Esophagus squamous epithelium (tissue), 5 donors: ENCODE measurements at places on chromosomes 3 and 15. TPM values are rescaled to one million over a fixed set of nuclear protein-coding genes. Genes with fewer than 3 reads are reported as not detected.

Gene CMTM7
- total RNA-seq: 3.0 TPM

Gene NANOGP8
- 0.95 TPM for total RNA-seq

Gene CHAC1
- 0.76 TPM for total RNA-seq

Gene NTRK3
- 2.7 TPM for total RNA-seq

Gene CTXND1
- total RNA-seq: not detected

Gene TIMP4
- total RNA-seq: 8.6 TPM

Gene SECISBP2L
- total RNA-seq: 15.1 TPM

Gene ABHD17C
- 18.7 TPM for total RNA-seq

Gene PLSCR1
- total RNA-seq: 51.1 TPM

Gene PLSCR4
- total RNA-seq: 18.6 TPM

DNA sequence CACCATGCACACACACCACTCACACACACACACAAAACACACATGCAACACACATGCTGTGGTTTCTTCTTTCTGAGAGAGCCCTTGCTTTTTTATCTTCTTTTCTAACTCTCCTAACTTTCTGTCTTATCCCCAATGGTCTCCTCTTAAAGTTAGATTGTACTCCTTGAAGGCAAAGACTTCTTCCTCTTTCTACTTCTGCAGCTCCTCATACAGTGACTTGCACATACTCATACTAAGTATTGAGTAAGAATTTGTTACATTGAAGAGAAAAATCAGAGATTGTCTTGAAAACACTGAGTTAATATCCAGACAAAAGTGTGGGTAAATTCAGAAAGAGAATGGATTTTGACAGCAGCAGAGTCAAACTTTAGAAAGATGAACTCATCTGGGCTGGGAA, 64.4 kb downstream of the GTPBP8 start:
- H3K4me3 ChIP-seq: no peak overlapping the region
- H3K27ac ChIP-seq: no peak overlapping the region
- H3K4me1 ChIP-seq: no peaks in the 10 kb centered on the region
- DNase-seq: no peak
- H3K36me3 ChIP-seq: no peaks in the 10 kb centered on the region

- H3K4me3 ChIP-seq: no peak overlapping the region
- no peak overlapping the region for H3K27ac ChIP-seq
- H3K36me3 ChIP-seq: no peaks in the 10 kb centered on the region
- H3K4me1 ChIP-seq: no peaks in the 10 kb centered on the region
- no peaks in the 10 kb centered on the region for H3K27me3 ChIP-seq
These were observed 162.7 kb upstream of the AGTR1 start for GRCh38 chr3:148535001-148535400.

DNA sequence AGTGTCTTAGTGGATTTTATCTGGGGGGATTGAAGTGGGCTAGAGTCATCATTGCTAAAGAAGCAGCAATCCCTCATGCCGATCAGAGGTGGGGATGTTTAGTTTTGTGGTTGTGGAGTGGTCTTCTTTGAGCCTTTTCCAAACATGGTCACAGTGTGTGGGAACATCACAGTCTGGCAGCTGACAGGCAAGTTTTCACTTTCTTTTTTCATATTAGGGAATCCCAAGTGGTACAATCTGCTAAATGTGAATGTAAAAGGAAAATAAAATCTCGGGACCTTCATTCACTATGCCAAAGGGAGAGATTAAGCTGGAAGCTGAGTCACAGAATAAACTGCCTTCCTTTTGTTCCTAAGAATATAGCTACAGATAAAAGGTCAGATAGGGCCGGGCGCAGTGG, 10.4 kb upstream of the CX3CR1 start:
- H3K36me3 ChIP-seq: no peaks in the 10 kb centered on the region
- peaks cover 8% of the 10 kb centered on the region for H3K4me1 ChIP-seq
- no peaks in the 10 kb centered on the region for H3K27me3 ChIP-seq
- no peak overlapping the region for H3K4me3 ChIP-seq

DNA sequence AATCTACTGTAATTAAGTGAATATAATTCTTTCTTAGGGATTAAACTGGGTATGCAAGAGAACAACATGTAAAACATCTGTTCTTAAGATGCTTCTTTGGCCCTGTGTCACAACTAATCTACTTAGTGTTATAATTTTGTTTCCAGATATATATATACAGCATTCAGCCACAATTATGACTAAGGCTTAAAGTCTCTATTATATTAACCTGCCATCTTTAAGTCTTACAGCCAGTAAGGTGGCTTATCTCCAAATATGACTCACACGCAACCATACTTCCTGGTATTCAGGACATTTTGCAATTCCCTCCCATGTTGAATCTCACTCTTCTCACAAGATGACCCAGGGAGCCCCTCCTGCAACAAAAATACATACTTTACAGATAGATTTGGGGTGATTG, 6.6 kb upstream of the KBTBD8 start:
- H3K36me3 ChIP-seq: no peaks in the 10 kb centered on the region
- H3K27me3 ChIP-seq: no peaks in the 10 kb centered on the region
- no peak overlapping the region for H3K4me3 ChIP-seq
- no peak for DNase-seq
- H3K27ac ChIP-seq: no peak overlapping the region

DNA sequence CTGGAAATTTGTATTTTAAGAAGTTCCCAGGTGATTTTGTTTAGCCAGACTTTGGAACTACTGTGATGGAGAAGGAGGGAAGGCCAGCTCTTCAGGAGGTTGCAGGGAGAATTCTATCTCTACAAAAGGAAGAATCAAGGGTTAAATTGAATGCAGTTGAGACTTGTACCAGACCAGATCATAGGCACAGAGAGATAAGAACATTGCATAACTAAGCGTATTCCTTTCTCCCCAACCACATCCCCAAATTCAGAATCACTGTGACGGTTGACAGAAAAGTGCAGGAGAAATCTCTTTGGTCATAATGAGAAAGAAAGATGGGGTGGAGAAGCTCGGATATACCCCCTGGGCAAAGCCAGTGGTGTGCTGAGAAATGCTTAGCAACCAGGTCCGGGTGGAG, 7.2 kb downstream of the PLD1 start:
- DNase-seq: no peak
- no peaks in the 10 kb centered on the region for H3K27me3 ChIP-seq
- no peaks in the 10 kb centered on the region for H3K36me3 ChIP-seq
- no peak overlapping the region for H3K4me3 ChIP-seq

DNA sequence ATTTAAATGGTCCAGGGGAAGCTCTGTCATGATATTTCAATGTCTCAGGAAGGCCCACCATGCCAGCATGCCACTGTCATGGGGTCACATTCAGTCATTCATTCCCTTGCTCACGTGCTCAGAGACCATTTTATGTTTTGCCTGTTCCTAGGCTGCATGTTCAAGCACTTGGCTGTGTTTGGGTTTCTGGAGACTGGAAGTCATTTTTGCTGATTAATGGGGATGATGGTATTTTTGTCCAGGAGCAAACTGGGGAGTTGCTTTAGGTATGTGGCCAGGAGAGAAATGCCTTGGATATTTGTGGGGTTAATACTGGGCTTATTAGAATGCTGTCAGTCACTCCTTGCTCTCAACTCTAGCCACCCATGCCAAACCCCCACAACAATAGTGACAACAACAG, 303.5 kb downstream of the PTPRG start:
- no peaks in the 10 kb centered on the region for H3K4me1 ChIP-seq
- no peaks in the 10 kb centered on the region for H3K36me3 ChIP-seq
- H3K27ac ChIP-seq: no peak overlapping the region
- no peak for DNase-seq

DNA sequence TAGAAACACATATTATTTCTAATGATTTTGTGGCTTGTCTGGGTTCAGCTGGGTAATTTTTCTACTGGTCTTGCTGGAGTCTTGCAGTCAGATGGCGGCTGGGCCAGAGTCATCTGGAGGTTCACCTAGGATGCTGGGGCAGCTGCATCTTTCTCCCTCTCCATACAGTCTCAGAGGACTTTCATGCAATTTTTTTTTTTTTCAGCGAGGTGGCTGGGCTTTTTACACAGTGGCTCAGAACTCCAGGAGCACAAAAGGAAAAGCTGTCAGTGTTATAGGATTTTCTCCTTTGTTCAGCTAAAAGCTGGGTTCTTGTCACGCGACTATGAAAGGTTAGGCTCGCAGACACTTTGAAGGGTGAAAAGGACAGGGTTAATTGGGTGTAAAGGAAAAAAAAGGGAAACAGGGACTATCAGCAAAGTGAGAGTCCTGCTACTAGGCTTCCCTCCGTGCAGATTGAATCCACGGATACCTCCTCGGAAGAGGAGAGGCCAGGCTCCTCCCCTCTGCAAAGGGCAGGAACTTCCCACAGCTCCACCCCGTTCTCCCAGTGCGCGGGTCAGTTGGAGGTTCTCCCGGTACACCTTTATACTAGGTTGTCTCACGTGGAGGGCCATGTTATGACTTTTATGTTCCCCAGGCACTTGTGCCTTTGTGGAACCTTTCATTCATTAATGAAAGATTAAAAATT, 44.3 kb downstream of the ADGRG7 start:
- DNase-seq: no peak
- H3K36me3 ChIP-seq: no peaks in the 10 kb centered on the region
- no peak overlapping the region for H3K27ac ChIP-seq
- H3K27me3 ChIP-seq: no peaks in the 10 kb centered on the region
- no peak overlapping the region for H3K4me3 ChIP-seq
- peaks cover 8% of the 10 kb centered on the region for H3K4me1 ChIP-seq

- DNase-seq: no peak
- no peaks in the 10 kb centered on the region for H3K27me3 ChIP-seq
- H3K36me3 ChIP-seq: no peaks in the 10 kb centered on the region
- no peaks in the 10 kb centered on the region for H3K4me1 ChIP-seq
- H3K4me3 ChIP-seq: no peak overlapping the region
These were observed 343.9 kb downstream of the GRM7 start for GRCh38 chr3:7204848-7205156.

GRCh38 chr3:160748787-160749186, 7.2 kb upstream of the PPM1L start:
- no peak overlapping the region for H3K4me3 ChIP-seq
- H3K27me3 ChIP-seq: no peaks in the 10 kb centered on the region
- no peak overlapping the region for H3K27ac ChIP-seq
- no peaks in the 10 kb centered on the region for H3K36me3 ChIP-seq
- no peak for DNase-seq
- peaks cover under 1% of the 10 kb centered on the region for H3K4me1 ChIP-seq

- DNase-seq: no peak
- no peaks in the 10 kb centered on the region for H3K4me1 ChIP-seq
- H3K27me3 ChIP-seq: no peaks in the 10 kb centered on the region
- H3K36me3 ChIP-seq: no peaks in the 10 kb centered on the region
- H3K27ac ChIP-seq: no peak overlapping the region
These were observed 8.0 kb upstream of the RAD54L2 start for GRCh38 chr3:51530485-51530884.

DNA sequence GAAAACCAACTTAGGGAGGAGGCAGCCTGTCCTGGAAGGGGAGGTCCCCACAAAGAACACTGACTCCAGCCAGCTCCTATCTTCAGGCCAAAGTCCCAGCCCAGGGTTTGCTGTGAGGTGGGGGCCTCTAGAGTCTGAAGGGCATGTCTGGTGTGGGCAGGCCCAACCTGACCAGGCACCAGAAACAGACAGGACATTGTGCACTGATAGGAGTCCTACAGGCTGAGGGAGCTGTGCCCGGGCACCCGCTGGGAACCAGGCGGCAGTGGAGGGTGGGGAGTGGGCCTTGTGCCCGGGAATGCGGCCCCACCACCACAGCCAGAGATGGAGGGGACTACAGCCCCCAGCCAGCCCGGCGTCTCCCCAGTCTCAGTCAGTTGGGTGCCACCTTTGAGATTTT, 161.4 kb downstream of the WNT7A start:
- H3K27ac ChIP-seq: no peak overlapping the region
- H3K36me3 ChIP-seq: no peaks in the 10 kb centered on the region
- no peak for DNase-seq
- no peak overlapping the region for H3K4me3 ChIP-seq

DNA sequence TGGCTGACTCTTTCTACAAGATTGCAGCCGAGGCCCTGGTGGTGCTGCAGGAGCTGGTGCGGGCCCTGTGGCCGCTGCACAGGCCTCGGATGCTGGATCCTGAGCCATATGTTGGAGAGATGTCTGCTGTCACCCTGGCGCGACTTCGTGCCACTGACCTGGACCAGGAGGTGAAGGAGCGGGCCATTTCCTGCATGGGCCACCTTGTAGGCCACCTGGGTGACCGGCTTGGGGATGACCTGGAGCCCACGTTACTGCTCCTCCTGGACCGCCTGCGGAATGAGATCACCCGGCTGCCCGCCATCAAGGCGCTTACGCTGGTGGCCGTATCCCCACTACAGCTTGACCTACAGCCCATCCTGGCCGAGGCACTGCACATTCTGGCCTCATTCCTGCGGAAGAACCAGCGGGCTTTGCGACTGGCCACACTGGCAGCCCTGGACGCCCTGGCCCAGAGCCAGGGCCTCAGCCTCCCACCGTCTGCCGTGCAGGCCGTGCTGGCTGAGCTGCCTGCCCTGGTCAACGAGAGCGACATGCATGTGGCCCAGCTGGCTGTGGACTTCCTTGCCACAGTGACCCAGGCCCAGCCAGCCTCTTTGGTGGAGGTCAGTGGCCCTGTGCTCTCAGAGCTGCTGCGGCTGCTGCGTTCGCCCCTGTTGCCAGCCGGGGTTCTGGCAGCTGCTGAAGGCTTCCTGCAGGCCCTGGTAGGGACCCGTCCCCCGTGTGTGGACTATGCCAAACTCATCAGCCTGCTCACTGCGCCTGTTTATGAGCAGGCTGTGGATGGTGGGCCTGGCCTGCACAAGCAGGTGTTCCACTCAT, 20.3 kb downstream of the CAND2 start:
- H3K4me3 ChIP-seq: no peak overlapping the region
- DNase-seq: no peak
- H3K27me3 ChIP-seq: no peaks in the 10 kb centered on the region
- no peaks in the 10 kb centered on the region for H3K4me1 ChIP-seq
- H3K36me3 ChIP-seq: peaks cover 41% of the 10 kb centered on the region

- no peaks in the 10 kb centered on the region for H3K36me3 ChIP-seq
- DNase-seq: no peak
- H3K4me3 ChIP-seq: no peak overlapping the region
These were observed 159.5 kb downstream of the PLCH1 start for GRCh38 chr3:155585384-155585783.

DNA sequence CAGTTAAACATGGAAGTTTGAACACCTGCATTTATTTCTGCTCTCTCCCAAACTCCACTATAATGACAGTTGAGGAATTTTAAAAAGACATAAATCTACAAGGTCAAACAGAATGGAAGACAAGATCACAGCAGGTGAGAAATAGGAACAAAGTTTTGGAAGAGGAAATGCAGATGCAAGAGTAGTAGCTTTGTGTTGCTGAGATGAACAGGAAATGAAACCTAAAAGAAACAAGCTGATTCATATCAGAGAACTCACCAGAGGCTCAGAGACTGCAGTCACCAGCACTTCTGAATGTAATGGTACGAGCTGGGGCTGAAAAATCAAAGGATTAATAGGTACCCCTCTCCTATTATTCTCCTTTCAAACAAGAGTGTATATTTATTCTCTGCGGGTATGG, 459.9 kb downstream of the RAP2B start:
- DNase-seq: no peak
- no peaks in the 10 kb centered on the region for H3K36me3 ChIP-seq
- H3K27me3 ChIP-seq: no peaks in the 10 kb centered on the region
- H3K4me1 ChIP-seq: no peaks in the 10 kb centered on the region

DNA sequence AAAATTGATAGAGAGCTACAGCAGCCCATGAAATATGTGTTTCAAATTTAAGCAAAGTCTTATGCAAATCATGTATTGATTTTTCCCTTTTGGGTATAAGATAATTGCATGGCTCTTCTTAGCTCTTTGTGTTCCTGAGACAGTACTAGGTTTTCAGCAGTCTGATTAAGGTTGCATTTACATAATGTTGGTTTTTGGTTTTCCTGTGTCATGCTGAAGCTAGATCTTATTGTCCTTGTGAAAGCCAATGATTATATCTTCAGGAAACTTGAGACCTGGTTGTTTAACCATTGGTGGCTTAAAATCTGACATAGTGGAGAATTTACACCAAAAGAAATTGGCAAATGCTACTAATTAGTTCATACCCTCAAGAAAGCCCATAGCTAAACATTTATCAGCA, 392.6 kb downstream of the ZPLD1 start:
- H3K4me1 ChIP-seq: no peaks in the 10 kb centered on the region
- H3K36me3 ChIP-seq: no peaks in the 10 kb centered on the region
- no peak overlapping the region for H3K27ac ChIP-seq
- no peak overlapping the region for H3K4me3 ChIP-seq
- H3K27me3 ChIP-seq: no peaks in the 10 kb centered on the region
